ENCODE measurements at places on chromosomes 16 and 17.

- DNase-seq, result no peak
Observed at GRCh38 chr17:34393401-34393800, 30.4 kb upstream of the CCL1 start.

DNA sequence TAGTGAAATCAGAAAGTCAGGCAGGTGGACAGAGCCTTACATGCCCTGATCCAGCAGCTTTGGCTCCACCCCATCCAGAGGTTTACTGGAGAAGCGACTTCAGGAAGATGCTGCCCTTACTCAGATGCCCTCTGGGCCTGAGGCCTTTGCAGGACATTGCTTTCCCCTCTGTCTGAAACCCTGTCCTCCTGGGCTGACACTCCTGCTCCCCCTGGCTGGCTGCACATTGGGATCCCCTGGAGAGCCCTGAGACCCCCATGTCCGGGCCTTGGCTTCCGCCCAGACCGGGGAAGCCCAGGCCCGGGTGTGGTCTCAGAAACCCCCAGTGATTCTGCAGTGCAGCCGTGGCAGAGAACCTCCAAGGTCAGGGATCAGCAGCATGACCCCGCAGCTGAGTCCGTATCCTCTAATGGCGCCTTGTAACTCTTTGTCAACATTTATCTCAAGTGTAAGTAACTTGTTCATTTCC lies 36.6 kb downstream of the BCO1 start:
- no peak for DNase-seq

DNA sequence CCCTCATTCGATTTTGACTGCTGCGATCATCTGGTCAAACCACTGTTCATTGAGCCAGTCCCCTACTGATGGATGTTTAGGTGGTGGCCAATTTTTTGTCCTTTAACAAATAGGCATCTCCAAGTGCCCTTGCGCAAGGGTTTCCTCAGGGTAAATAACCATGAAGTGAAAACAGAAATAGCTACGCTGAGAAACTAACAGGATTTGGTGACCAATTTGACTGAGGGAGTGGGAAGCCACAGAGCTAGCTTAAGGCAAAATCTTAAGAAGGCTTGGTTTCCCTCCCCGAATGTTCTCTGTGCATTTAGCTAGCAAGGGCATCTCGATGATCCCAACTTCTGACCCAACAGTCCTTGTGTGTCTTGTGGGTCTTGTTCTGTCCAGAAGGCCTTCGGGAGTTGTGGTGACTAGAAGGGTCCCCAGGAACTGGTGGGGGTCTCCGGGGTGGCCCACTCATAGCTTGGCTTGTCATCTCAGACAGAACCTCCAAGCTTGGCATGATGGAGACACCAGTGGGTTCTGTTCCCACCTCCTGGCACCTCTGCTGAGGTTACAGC lies 117.2 kb downstream of the SOCS1 start:
- DNase-seq, result no peak

GRCh38 chr16:16021988-16022682 lies 72.7 kb downstream of the ABCC1 start:
- no peak for DNase-seq

All from activated CD4-positive, alpha-beta T cell treated with anti-CD3 and anti-CD28 coated beads, Interleukin-2, amount 50 U/mL, for 48 hours (primary cell).